SJCRH30 (cell line): ENCODE measurements at places on chromosomes 5 and 9.
A peak's percentile ranks its signal among the peaks of the same experiment; 100 is the strongest.

- H3K36me3 ChIP-seq = no peaks in the 10 kb centered on the region
- DNase-seq = peak; percentile 79
- H3K27ac ChIP-seq = no peak overlapping the region
- no peaks in the 10 kb centered on the region for H3K4me1 ChIP-seq
- H3K27me3 ChIP-seq = no peaks in the 10 kb centered on the region
These were observed 24.6 kb downstream of the CDHR2 start for GRCh38 chr5:176573564-176574296.

- peak overlapping the region; percentile 29 for H3K4me3 ChIP-seq
- peak; percentile 78 for DNase-seq
- no peaks in the 10 kb centered on the region for H3K27me3 ChIP-seq
- peak overlapping the region; percentile 39 for H3K27ac ChIP-seq
- no peaks in the 10 kb centered on the region for H3K36me3 ChIP-seq
These were observed 203.4 kb upstream of the SEMA6A start for GRCh38 chr5:116778032-116778431.

GRCh38 chr9:124110307-124110915 lies 98.8 kb downstream of the LHX2 start:
- DNase-seq = peak; percentile 89
- no peaks in the 10 kb centered on the region for H3K36me3 ChIP-seq
- no peak overlapping the region for H3K27ac ChIP-seq
- H3K27me3 ChIP-seq = no peaks in the 10 kb centered on the region

DNA sequence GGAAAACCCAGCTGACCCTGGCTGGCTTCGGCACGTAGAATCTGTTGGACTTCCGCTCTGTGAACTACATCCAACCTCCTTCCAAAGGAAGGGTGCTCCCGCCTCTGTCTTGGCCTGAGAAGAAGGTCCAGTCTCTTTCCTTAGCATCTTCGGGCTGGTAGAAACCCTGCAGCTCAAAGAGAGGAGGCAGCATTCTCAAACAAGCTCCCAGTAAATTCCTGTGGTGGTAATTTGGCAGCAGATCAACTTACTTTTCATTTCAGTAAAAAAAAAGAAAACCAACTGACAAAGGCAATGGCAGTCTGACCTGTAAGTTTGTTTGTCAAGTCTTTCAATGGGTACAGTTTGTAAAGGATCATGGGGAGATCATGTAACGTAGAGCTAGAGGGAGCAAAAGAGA lies 176.7 kb downstream of the MED10 start:
- no peak overlapping the region for H3K27ac ChIP-seq
- no peaks in the 10 kb centered on the region for H3K4me1 ChIP-seq
- no peaks in the 10 kb centered on the region for H3K27me3 ChIP-seq
- no peak overlapping the region for H3K4me3 ChIP-seq
- no peak for DNase-seq
